ENCODE measurements at places on chromosomes 5 and 9. TPM values are rescaled to one million over a fixed set of nuclear protein-coding genes. Genes with fewer than 3 reads are reported as not detected.

DNA sequence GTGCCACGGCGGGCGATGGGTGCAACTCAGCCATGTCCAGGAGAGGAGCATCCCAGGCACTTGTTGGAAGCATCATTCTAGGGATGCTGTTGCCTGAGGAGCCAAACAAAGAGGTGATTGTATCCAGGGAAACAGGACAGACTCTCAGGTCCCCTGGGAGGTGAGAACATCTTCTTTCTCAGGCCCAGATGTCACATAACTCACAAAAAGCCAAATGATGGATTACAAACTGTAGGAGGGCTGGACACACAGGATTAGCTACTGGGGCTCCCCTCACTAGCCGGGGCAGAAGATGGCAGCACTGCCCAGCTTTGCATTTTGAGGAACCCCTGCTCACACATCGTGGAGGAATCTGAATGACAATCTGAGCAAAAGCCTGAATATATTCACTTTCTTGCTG lies 64.7 kb upstream of the NFIL3 start:
- H3K27ac ChIP-seq = no peak overlapping the region
- no peaks in the 10 kb centered on the region for H3K27me3 ChIP-seq
- H3K4me1 ChIP-seq = peaks cover 16% of the 10 kb centered on the region
- no peak overlapping the region for H3K4me3 ChIP-seq
- H3K36me3 ChIP-seq = no peaks in the 10 kb centered on the region

Gene DYNC2I2
- total RNA-seq = 49.7 TPM

Gene OR1L8
- total RNA-seq = not detected

- H3K4me1 ChIP-seq = peaks cover 23% of the 10 kb centered on the region
- H3K27me3 ChIP-seq = no peaks in the 10 kb centered on the region
- no peak overlapping the region for H3K4me3 ChIP-seq
- no peak overlapping the region for H3K27ac ChIP-seq
- H3K36me3 ChIP-seq = no peaks in the 10 kb centered on the region
These were observed 52.9 kb upstream of the ZNF366 start for GRCh38 chr5:72559866-72560766.

DNA sequence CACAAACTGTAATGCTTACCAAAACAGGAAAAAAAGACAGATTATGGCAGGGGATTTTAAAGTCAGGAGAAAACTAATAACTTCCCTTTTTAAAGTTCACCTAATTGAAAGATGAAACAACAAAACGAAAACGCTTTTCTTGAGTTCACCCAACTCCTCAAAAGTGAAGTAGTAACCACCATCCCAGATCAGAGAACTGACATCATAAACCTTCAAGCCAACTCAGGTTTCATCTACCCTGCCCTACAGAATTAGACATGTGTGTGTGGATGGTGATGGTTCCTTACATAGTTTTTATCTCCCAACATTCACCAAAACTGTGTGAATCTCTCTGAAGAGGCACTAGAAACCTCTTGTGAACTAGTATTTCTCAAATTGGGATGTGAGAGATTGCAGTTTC lies 195.2 kb upstream of the PTGER4 start:
- no peaks in the 10 kb centered on the region for H3K27me3 ChIP-seq
- DNase-seq = no peak
- no peak overlapping the region for H3K4me3 ChIP-seq
- H3K36me3 ChIP-seq = no peaks in the 10 kb centered on the region
- H3K4me1 ChIP-seq = no peaks in the 10 kb centered on the region

Gene PDE4D
- total RNA-seq = 87.0 TPM

GRCh38 chr9:95505072-95505716 lies 11.6 kb downstream of the PTCH1 start:
- peaks cover 40% of the 10 kb centered on the region for H3K4me1 ChIP-seq
- no peak for DNase-seq
- H3K4me3 ChIP-seq = peak overlapping the region; percentile 80
- peak overlapping the region; percentile 93 for H3K27ac ChIP-seq

- H3K36me3 ChIP-seq = no peaks in the 10 kb centered on the region
- no peak for DNase-seq
- H3K27me3 ChIP-seq = no peaks in the 10 kb centered on the region
These were observed 26.3 kb upstream of the FREM1 start for GRCh38 chr9:14936491-14936890.

Gene NDUFS4
- total RNA-seq = 78.5 TPM

GRCh38 chr9:105466898-105467455 lies 19.1 kb downstream of the FSD1L start:
- no peak for DNase-seq
- H3K27ac ChIP-seq = no peak overlapping the region
- H3K4me3 ChIP-seq = no peak overlapping the region
- H3K27me3 ChIP-seq = no peaks in the 10 kb centered on the region

DNA sequence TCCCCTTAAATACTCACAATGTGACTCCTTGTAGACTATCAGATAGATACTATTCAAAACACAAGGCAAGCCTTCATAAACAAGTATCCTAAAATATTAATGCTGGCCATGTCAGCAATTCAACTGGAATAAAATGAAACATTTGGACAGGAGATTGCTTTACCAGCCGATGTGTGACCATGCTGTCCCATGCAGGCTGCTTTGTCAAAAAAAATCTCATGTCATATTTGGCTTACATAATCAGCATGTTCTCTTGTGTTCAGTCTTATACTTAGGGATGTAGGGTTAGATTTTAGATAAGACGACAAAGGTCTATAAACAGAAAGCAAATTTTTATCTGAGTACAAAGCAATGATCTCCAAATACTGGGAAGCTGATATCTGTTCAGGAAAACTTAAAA lies 108.5 kb downstream of the NR6A1 start:
- DNase-seq = no peak
- no peaks in the 10 kb centered on the region for H3K27me3 ChIP-seq
- H3K27ac ChIP-seq = no peak overlapping the region
- no peak overlapping the region for H3K4me3 ChIP-seq

DNA sequence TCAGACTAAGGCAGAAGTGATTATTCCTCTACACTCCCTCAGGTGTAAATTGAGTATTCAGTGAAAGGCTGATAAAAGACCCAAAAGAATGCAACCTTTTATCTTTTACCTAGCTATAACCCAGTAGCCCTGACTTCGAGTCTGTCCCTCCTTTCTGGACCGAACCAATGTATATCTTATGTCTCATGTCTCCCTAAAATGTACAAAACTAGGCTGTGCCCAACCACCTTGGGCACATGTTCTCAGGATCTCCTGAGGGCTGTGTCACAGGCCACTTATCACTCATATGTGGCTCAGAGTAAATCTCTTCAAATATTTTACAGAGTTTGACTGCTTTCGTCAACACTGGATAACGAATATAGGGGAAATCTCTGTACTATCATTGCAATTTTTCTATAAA lies 12.7 kb downstream of the FBXL17 start:
- H3K4me1 ChIP-seq = peaks cover 14% of the 10 kb centered on the region
- no peak overlapping the region for H3K27ac ChIP-seq
- peaks cover 5% of the 10 kb centered on the region for H3K36me3 ChIP-seq
- no peaks in the 10 kb centered on the region for H3K27me3 ChIP-seq

Gene QRFP
- not detected for total RNA-seq

Gene GABRA6
- not detected for total RNA-seq

Gene ZNG1C
- 21.5 TPM for total RNA-seq

- peaks cover 80% of the 10 kb centered on the region for H3K4me1 ChIP-seq
- H3K4me3 ChIP-seq = no peak overlapping the region
- DNase-seq = no peak
- no peaks in the 10 kb centered on the region for H3K27me3 ChIP-seq
These were observed 62.9 kb upstream of the STXBP1 start for GRCh38 chr9:127549218-127549617.

Gene SLIT3
- 86.6 TPM for total RNA-seq

DNA sequence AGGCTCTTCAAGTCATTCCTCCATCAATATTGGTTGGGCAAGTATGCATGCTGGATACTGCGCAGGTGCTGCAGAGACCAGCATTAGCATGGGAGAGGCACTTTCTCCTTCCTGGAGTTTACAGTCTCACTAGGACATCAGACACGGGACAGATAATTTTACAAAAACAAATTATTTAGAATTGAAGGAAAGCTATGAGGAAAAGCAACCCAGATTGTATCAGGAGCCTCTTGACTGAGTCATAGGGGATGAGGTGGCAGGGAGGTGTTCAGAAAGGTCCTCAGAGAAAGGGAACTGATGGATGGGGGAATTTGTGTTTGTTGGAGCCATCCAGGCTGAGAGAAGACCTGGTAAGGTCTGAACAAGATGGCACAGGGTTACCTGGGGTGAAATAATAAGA lies 24.5 kb upstream of the RAB14 start:
- H3K27ac ChIP-seq = no peak overlapping the region
- peaks cover 7% of the 10 kb centered on the region for H3K4me1 ChIP-seq
- H3K27me3 ChIP-seq = no peaks in the 10 kb centered on the region
- DNase-seq = no peak

- no peak overlapping the region for H3K27ac ChIP-seq
- H3K27me3 ChIP-seq = peaks cover 32% of the 10 kb centered on the region
- H3K36me3 ChIP-seq = no peaks in the 10 kb centered on the region
- peaks cover 44% of the 10 kb centered on the region for H3K4me1 ChIP-seq
These were observed 6.1 kb upstream of the DMRT3 start for GRCh38 chr9:970151-970996.

DNA sequence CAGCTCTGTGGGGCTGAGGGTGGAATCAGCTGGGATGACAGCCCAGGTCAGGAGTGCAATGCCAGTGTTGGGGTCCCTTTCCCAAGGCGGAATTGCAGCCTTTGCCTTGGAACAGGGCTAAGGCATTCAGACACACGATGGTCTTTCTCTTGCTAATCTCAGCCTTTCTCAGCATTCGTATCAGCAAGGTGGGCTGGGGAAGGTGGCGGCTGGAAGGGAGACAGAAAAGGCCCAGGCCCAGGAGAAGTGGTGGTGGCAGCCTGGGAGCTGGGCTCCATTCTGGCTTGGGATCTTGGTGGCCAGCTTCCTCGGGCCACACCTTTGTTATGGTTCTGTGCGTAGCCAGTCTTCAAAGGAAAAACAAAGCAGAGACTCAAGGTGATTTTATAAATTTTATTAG lies 1.1 kb upstream of the ARHGEF28 start:
- peak overlapping the region; percentile 80 for H3K4me3 ChIP-seq
- peaks cover 26% of the 10 kb centered on the region for H3K4me1 ChIP-seq
- no peaks in the 10 kb centered on the region for H3K27me3 ChIP-seq
- DNase-seq = no peak
- H3K36me3 ChIP-seq = no peaks in the 10 kb centered on the region

Gene CDH9
- not detected for total RNA-seq

GRCh38 chr5:124591583-124591982 lies 154.9 kb downstream of the ZNF608 start:
- no peak overlapping the region for H3K27ac ChIP-seq
- DNase-seq = no peak
- no peaks in the 10 kb centered on the region for H3K4me1 ChIP-seq
- H3K36me3 ChIP-seq = no peaks in the 10 kb centered on the region
- H3K4me3 ChIP-seq = no peak overlapping the region

Gene F2RL1
- 0.46 TPM for total RNA-seq

DNA sequence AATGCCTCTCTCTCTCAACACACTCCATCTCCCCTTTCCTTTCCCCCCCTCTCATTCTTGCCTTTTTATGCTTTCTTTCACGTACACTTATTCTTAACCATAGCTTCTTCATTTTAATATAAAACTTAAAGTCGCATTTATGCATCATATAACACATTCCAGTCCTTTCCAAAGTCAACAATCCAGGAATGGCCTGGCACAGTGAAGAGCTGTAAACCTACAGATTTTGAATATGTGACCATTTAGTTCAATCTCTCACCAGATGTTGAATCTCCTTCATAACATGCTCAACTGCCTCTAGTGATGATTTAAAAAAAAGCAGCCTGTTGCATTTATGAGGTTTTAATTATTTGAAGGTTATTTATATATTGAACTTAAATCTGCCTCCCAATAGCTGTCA lies 186.2 kb upstream of the GRAMD2B start:
- no peak for DNase-seq
- H3K27me3 ChIP-seq = no peaks in the 10 kb centered on the region
- H3K4me1 ChIP-seq = no peaks in the 10 kb centered on the region
- H3K36me3 ChIP-seq = no peaks in the 10 kb centered on the region
- no peak overlapping the region for H3K4me3 ChIP-seq
- H3K27ac ChIP-seq = no peak overlapping the region

DNA sequence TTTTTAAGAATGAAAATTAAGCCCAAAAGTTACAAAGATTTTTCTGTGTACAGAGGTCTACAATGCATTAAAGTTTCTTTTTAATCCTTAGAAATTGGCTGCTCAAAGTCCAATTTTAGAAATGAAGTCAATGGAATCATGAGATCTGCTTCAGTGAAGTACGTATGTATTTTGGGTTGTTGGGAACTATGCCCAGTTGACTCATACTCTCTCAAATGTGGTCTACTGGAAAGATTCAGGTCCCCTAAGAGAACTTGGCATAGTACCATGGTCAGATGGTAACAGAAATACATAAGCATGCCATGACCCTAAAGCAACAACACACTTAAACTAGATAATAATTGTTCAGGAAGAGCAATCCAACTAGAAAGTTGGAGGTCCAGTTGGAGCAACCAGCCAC lies 23.0 kb downstream of the FBLL1 start:
- H3K4me3 ChIP-seq = no peak overlapping the region
- DNase-seq = no peak
- H3K27me3 ChIP-seq = no peaks in the 10 kb centered on the region
- peaks cover 14% of the 10 kb centered on the region for H3K36me3 ChIP-seq
- no peak overlapping the region for H3K27ac ChIP-seq
- H3K4me1 ChIP-seq = peaks cover 13% of the 10 kb centered on the region

DNA sequence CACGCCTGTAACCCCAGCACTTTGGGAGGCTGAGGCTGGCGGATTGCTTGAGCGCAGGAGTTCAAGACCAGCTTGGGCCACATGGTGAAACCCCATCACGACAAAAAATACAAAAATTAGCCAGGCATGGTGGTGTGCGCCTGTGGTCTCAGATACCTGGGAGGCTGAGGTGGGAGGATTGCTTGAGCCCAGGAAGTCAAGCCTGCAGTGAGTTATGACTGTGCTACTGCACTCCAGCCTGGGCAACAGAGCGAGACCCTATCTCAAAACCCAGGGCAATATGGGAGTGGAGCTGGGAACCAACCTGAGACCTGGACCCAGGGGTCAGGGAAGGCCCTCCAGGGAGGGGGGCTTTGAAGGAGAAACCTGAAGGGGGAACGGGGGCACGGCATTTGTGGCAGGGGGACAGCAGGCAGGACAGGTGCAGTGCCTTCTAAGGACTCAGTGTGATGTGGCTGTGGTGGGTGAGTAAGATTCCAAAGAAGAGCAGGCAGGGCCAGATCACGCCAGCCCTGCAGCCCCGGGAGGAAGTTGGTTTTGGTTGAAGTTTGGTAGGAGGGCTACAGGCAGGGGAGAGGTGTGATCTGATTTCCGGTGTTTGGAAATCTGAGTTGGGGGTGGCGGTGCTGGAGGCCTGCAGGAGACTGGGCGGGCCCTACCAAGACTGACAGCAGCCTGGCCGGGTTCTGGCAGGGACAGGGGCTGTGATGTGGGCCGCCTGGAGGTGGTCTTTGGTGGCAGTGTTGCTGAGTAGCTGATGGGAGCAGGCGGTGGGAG lies 46.2 kb downstream of the NTNG2 start:
- H3K36me3 ChIP-seq = no peaks in the 10 kb centered on the region
- H3K27ac ChIP-seq = no peak overlapping the region
- no peaks in the 10 kb centered on the region for H3K27me3 ChIP-seq

Gene FOXD4L3
- total RNA-seq = not detected

GRCh38 chr9:111501648-111502047 lies 17.5 kb upstream of the ECPAS start:
- DNase-seq = no peak
- no peaks in the 10 kb centered on the region for H3K4me1 ChIP-seq
- no peak overlapping the region for H3K4me3 ChIP-seq

Data from esophagus muscularis mucosa (tissue), 4 donors.